Stimulated activated naive CD8-positive, alpha-beta T cell treated with anti-CD3 and anti-CD28 coated beads, Interleukin-15, Interleukin-2, amounts not matched to agents 100 U/mL and 50 U/mL, for 24 hours (primary cell): ENCODE measurements at places on chromosomes 16 and 17.

GRCh38 chr17:49452201-49452600 is 37.5 kb upstream of the PHB1 start:
- no peak for DNase-seq

- DNase-seq, result no peak
These were observed 5.8 kb downstream of the NLGN2 start for GRCh38 chr17:7413346-7413985.

GRCh38 chr17:60154616-60155426 is 5.0 kb downstream of the CA4 start:
- no peak for DNase-seq

DNA sequence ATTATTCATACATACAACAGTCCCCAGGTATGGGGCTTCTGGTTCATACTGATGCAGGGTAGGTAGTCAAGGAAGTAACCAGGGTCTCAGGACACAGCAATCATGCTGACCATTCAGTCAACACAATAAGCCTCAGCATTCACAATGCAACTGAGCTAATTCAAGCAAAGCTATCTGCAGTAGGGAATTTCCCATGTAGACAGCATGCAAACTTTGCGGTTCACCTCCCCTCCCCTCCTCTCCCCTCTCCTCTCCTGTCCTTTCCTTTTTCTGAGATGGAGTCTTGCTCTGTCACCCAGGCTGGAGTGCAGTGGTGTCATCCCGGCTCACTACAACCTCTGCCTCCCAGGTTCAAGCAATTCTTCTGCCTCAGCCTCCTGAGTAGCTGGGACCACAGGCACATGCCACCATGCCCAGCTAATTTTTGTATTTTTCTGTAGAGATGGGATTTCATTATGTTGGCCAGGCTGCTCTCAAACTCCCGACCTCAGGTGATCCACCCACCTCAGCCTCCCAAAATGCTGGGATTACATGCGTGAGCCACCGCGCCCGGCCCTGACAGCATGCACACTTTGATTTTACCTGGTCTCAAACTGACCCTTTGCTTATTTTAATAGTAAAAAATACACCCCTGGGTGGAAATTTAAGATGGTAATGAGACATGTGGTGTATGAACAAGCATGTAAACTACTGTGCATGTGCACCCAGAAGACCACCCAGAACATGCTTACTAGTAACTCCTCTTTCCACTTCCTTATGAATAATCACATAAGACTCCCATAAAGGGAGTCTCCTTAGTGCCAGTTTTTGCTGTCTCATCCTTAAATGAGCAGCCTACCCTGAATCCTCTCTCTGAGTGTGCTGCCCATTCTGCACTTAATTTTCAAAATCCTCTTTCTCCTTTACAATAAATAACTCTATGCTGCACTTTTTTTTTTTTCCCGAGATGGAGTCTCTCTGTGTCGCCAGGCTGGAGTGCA is 9.3 kb upstream of the RNF135 start:
- no peak for DNase-seq

DNA sequence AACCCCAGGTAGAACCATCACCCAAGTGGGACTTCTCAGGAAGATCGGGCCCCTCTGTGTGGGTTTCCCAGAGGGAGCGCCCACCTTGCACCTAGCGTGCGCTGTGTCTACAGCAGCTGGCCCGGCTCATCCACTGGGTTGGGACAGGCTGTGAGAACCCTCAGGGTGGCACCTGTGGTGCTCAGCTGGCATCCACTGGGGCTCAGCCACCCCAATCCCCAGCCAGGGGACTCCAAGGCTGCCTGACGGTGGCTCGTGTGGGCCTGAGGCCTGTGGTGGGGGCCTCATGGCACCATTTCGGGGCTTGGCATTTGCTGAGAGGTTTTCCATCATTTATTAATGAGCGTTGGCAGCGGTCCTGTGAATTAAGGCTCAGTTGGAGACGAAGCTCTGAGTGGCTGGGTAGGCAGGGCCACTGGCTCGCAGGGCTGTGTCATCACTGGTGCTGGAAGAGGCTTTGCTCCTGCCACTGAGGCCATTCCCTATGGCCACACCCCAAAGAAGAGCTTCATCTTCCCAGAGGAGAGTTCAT is 28.5 kb downstream of the CACNG4 start:
- DNase-seq, result no peak

GRCh38 chr16:66662445-66663194 is 33.9 kb downstream of the CMTM4 start:
- no peak for DNase-seq

DNA sequence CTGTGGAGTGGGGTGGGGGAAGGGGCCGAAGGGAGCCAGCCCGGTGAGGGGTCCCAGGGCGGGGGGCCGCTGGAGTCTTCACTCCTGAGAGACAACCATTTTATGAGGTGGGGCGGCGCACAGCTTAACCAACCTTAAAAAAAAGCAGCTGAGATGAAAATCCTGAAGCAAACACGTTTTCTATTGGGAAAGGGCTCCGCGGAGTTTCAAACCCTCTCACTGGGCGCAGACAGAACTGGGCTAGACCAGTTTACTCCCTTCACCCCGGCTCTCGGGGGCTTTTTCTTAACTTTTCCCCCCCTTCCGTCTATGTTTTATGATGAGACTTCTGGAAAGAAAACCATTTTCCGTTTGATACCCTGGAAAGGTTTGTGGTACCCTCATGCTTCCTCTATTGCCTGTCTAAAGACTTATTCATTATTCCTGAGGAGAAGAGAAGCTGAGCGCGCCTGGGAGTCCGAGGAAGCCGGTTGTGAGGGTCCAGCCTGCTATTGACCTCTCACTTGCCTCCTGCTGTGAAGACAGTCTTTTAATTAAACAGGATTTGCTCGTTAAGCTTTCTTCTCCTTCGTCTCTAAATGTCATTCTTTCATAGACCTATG is 482 bp upstream of the SSH2 start:
- DNase-seq, result peak; percentile 9

- DNase-seq, result no peak
These were observed 36.0 kb upstream of the ICAM2 start for GRCh38 chr17:64056269-64057005.

GRCh38 chr16:56316545-56316944 is 108.8 kb downstream of the AMFR start:
- DNase-seq, result no peak

DNA sequence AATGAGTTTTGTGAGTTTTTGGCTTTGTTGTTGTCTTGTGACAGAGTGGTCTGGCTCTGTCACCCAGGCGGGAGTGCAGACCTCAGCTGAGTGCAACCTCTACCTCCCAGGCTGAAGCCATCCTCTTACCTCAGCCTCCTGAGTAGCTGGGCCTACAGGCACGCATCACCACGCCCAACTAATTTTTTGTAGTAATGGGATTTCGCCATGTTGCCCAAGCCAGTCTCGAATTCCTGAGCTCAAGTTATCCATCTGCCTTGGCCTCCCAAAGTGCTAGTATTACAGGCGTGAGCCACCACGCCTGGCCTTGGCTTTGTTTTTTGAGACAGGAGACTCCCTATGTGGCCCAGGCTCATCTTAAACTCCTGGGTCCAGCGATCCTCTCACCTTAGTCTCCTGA is 15.1 kb downstream of the CRK start:
- DNase-seq, result no peak

- DNase-seq, result no peak
These were observed 19.3 kb downstream of the DHODH start for GRCh38 chr16:72027669-72028378.

DNA sequence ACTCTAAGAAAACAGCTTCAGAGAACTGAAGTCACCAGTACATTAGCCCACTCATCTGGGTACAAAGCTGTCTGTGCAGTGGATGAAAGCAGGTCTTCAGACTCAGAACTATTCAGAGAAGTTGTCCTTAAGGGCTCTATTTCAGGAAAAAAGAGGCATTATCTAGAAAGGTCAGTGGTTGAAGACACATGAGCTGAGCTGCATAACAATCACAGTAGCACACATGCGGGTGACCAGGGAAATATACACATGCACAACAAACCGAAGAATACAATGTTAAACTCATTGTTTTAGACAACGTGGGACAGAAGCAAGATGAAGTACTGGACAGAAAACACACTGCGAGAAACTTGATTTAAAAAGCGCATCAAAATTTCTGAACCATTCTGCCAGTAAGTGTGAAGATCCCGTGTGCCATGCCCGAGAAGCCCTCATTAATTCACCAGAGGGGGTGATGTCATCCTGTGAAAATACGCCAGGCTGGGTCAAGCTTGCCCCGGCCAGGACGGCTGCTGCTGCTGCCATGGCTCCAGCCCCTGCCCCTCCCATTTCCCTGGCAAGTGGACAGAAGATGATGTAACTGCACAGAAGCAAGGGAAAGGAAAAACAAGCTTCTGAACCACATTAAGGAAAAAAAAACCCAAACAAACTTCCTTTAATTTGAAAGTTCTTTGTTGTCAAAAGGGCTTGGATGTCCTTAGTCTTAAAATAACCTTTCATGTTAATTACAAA is 10.1 kb downstream of the DYNC1LI2 start:
- DNase-seq, result no peak

DNA sequence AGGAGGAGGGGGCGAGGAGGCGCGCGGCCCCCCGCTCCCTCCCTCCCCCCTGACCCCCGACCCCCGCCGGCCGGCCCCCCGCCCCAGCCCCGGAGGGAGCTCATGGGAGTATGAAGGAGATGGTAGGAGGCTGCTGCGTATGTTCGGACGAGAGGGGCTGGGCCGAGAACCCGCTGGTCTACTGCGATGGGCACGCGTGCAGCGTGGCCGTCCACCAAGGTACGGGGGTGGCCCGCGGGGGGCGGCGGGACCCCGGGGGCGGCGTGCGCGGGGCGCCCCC is 390 bp downstream of the MLLT6 start:
- no peak for DNase-seq

GRCh38 chr17:79188048-79188447 is 113.4 kb downstream of the ENGASE start:
- peak; percentile 26 for DNase-seq
